ENCODE measurements at places on chromosomes 13 and 19. TPM values are rescaled to one million over a fixed set of nuclear protein-coding genes. Genes with fewer than 3 reads are reported as not detected.

DNA sequence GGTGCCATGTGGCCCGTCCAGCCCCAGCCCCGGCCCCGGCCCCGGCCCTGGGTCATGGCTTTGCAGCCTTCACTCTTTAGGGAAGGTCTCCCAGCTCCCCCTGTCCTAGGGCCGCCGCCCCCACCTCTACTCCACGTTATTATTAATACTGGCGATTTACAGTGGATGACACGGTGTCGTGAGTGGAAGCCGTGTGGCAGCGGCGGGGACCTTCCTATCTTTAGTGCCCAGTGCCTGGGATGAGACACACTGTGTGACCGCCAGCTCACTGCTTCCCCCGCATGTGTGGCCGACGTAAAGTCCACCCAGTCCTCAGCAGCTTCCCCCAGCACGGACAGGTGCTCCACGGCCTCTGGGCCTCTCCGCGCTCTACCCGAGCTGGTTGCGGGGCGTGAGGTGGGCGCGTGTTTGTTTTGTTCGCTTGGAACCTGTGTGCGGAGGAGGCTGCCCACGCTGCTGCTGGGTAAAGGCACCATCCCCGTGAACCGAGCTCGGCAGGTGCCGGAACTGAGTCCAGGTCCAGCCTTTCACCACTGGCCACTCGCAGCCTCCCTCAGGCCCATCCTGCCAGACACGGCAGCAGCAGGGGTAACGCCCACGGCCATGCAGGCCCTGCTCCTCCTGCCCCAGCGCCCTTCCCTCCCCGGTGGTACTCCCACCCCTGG, 70.9 kb upstream of the MCF2L start:
- peaks cover 12% of the 10 kb centered on the region for H3K4me1 ChIP-seq
- no peak overlapping the region for H3K4me3 ChIP-seq
- peaks cover 9% of the 10 kb centered on the region for H3K36me3 ChIP-seq
- H3K27me3 ChIP-seq: no peaks in the 10 kb centered on the region
- H3K27ac ChIP-seq: no peak overlapping the region
- DNase-seq: no peak

Gene PLK5
- total RNA-seq: 0.38 TPM

Gene NLRP11
- total RNA-seq: not detected

GRCh38 chr13:31875134-31875533, 135.8 kb downstream of the RXFP2 start:
- DNase-seq: no peak
- H3K36me3 ChIP-seq: no peaks in the 10 kb centered on the region
- H3K27ac ChIP-seq: no peak overlapping the region
- no peaks in the 10 kb centered on the region for H3K27me3 ChIP-seq

Gene ZNF628
- total RNA-seq: 16.8 TPM

Gene C13orf42
- total RNA-seq: not detected

Gene STOML3
- not detected for total RNA-seq

Gene SYNGR4
- total RNA-seq: not detected

Gene C1QTNF9
- total RNA-seq: not detected

Gene FOSB
- 5.3 TPM for total RNA-seq

- no peak overlapping the region for H3K27ac ChIP-seq
- no peaks in the 10 kb centered on the region for H3K27me3 ChIP-seq
- H3K4me1 ChIP-seq: peaks cover 4% of the 10 kb centered on the region
- DNase-seq: no peak
- H3K4me3 ChIP-seq: no peak overlapping the region
- peaks cover 14% of the 10 kb centered on the region for H3K36me3 ChIP-seq
Measured at GRCh38 chr19:9847087-9847671, 12.1 kb downstream of the PIN1 start.

- no peaks in the 10 kb centered on the region for H3K36me3 ChIP-seq
- no peak for DNase-seq
- peaks cover 26% of the 10 kb centered on the region for H3K4me1 ChIP-seq
- H3K27me3 ChIP-seq: no peaks in the 10 kb centered on the region
- no peak overlapping the region for H3K27ac ChIP-seq
- H3K4me3 ChIP-seq: no peak overlapping the region
Measured at GRCh38 chr19:31303262-31303815, 45.9 kb downstream of the TSHZ3 start.

DNA sequence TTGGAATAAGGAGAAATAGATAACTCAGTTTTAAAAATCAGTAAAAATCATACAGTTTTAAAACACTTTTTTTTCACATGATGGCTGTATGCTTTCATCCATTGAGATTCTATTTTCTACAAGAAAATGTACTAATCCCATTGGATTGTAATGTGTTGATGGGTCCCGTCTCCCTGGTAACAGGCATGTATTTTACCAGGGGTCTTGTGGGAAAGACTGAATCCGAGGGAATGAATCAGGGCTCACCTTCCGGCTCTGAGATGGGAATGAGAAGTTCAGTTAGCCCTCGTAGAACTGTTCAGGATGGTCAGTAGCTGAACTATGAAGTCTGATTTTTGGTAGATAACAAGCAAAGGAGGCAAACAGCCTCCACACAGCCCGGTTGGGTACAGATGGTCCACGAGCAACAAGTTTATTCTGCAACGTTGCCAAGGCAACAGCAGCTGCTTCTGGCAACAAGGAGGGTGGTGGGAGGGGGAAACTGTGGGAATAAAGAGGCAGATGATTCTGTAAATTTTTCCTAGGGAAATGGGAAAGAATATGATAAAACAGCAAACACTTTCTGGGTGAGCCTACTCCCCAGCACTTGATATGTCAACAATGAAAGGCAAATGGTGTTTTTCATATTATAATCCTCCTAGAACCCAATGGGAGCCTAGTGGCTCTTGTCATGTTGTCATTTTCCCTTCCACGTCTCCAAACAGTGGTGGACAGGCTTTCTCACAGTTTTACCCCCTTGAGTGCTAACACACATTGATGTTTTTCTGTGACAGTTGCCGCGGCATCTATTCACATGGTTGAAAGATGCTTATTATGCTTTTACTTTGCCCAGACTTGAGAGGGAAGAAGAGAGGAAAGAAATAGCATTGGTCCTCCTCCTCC, 12.4 kb upstream of the SIAH3 start:
- no peaks in the 10 kb centered on the region for H3K36me3 ChIP-seq
- peaks cover 8% of the 10 kb centered on the region for H3K27me3 ChIP-seq
- DNase-seq: no peak
- no peak overlapping the region for H3K27ac ChIP-seq
- peaks cover 2% of the 10 kb centered on the region for H3K4me1 ChIP-seq
- no peak overlapping the region for H3K4me3 ChIP-seq

- H3K27me3 ChIP-seq: no peaks in the 10 kb centered on the region
- H3K4me1 ChIP-seq: peaks cover 2% of the 10 kb centered on the region
- peaks cover 5% of the 10 kb centered on the region for H3K36me3 ChIP-seq
- H3K4me3 ChIP-seq: no peak overlapping the region
Measured at GRCh38 chr19:3670796-3671679, 29.2 kb downstream of the PIP5K1C start.

- DNase-seq: no peak
- no peaks in the 10 kb centered on the region for H3K27me3 ChIP-seq
- no peaks in the 10 kb centered on the region for H3K36me3 ChIP-seq
Measured at GRCh38 chr13:75920536-75920935, 284.4 kb downstream of the LMO7 start.

- no peaks in the 10 kb centered on the region for H3K36me3 ChIP-seq
- H3K4me3 ChIP-seq: no peak overlapping the region
- no peaks in the 10 kb centered on the region for H3K4me1 ChIP-seq
- H3K27ac ChIP-seq: no peak overlapping the region
- peak; percentile 30 for DNase-seq
Measured at GRCh38 chr13:67416047-67416925, 186.2 kb upstream of the PCDH9 start.

Gene PSG4
- not detected for total RNA-seq

All from progenitor cell of endocrine pancreas (in vitro differentiated cells).